Activated naive CD4-positive, alpha-beta T cell treated with anti-CD3 and anti-CD28 coated beads, Interleukin-2, amount 50 U/mL, for 16 hours (primary cell): ENCODE measurements at places on chromosomes 5 and 9.

GRCh38 chr5:34460496-34460895, 195.6 kb upstream of the RAI14 start:
- DNase-seq: no peak

- DNase-seq: no peak
These were observed 93.7 kb upstream of the IL6ST start for GRCh38 chr5:56088431-56088949.

DNA sequence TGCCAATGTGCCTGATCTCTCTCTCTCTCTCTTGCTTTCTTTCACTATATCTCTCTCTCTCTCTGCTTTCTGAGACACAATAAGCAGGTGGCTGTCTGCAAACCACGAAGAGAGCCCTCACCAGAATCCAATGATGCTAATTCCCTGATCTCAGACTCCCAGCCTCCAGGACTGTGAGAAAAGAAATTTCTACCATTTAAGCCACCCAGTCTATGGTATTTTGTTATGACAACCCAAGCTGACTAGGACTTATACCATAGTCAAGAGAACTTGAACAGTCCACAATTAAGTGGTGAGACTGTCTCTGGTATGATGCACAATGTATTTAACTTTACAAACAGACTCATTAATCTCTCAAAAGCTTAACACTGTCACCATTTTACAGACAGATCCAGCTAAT, 67.0 kb downstream of the NFIB start:
- DNase-seq: no peak

DNA sequence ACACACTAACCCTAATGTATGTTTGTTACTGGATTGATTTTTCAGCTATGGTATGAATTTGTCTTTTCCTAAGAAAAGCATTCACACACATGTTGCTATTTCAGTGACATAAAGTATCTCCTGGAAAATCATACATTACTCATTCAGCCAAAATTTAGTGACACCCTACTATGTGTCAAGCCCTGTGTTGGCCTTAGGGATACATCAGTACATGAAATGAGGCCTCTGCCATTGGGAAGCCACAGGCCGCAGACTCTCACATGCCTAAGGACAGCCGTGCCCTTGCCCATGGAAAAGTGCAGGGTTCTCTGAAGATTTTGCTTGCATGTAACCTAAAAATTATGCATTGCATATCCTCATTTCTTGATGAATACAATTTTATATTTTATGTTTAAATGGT, 5.2 kb upstream of the MARCHF6 start:
- DNase-seq: no peak
